Colonic mucosa (tissue), 4 donors: ENCODE measurements at places on chromosomes 12 and 14. TPM values are rescaled to one million over a fixed set of nuclear protein-coding genes. Genes with fewer than 3 reads are reported as not detected.

ZNF140 gene
- total RNA-seq = 9.4 TPM

CLEC2A gene
- total RNA-seq = not detected

GLIPR1 gene
- 1.8 TPM for total RNA-seq

PAX9 gene
- 0.77 TPM for total RNA-seq

CLEC1A gene
- total RNA-seq = 1.7 TPM

IAPP gene
- not detected for total RNA-seq

- DNase-seq = no peak
Measured at GRCh38 chr12:5210923-5211290, 167.2 kb downstream of the KCNA5 start.

DNA sequence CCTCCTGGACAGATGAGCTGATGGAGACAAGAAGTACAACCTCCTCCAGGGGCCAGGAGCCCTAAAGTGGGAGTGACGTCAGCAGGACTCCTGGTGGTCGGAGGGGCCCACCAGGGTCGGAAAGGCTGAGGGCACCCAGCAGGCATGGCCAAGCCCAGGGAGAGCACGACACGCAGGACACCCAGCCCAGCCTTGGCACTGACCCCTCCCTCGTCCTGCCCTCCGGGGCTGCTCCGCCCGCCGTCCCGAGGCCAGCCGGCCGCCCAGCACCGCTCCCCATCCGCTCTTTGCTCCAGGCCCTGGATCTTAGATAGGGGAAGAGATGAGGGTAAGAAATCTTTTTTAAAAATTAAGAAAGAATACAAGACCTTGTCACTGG lies 14.4 kb upstream of the RPLP0 start:
- no peak for DNase-seq

- no peak for DNase-seq
Measured at GRCh38 chr14:24198814-24199524, 3.7 kb upstream of the TM9SF1 start.

GRCh38 chr14:95431199-95432143 lies 85.0 kb downstream of the SYNE3 start:
- peak; percentile 27 for DNase-seq

- DNase-seq = no peak
Measured at GRCh38 chr14:49975276-49975675, 82.4 kb downstream of the ARF6 start.

DNA sequence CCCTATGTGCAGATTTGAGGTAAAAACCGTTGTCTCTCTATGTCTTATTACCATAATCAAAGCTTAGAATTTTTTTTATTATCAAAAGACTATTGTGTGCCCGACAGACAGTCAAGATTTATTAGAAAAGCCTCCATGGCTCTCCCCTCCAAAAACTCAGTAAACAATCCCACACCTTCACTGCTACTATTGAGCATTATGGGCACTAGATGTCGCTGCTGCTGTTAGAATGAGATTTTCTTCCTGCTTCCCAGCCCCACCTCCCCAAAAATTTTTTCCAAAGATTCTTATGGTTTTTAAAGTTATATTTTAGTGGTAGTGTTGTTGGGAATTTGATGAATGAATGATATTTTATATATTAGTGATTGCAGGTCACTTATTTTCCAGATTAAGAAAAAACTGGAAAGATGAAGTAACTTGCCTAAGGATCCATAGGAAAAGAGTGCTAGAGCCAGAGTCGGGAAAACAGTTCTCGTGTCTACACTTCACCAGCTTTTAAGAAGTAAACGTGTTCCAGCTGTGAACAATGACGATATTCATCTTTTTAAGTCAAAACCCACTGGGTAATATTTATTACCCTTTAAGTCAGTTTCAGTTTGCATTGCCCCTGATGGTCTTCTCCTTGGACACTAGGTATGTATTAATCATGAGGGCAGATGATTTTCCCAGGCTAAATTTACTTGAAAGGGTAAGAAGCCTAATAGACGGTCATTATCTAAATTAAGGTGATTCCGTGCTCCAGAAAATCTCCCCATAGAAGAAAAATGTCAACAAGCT lies 12.2 kb upstream of the FOXG1 start:
- peak; percentile 40 for DNase-seq

GRCh38 chr14:72685456-72685855 lies 208.4 kb downstream of the DPF3 start:
- DNase-seq = no peak

DNA sequence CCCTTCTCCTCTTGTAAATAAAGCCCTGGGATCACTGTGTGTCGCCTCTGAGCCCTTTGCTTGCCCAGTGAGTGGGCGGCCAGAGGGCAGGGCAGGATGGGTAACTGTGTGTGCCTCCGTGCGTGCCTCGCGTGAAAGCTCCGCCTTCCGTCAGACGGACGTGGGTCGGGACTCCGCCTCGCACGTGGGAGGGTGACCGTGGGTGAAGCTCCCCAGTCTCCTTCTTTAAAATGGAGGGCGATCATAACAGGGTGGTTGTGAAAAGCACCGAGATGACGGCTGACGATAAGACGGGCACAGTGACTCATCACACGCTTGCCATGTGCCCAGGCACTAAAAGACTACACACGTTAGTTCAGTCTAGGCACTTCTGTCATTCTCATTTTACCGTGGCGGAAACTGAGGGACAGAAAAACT lies 9.2 kb downstream of the PHB2 start:
- DNase-seq = peak; percentile 69

GRCh38 chr14:38090506-38090905 lies 117.2 kb upstream of the SSTR1 start:
- DNase-seq = no peak

DNA sequence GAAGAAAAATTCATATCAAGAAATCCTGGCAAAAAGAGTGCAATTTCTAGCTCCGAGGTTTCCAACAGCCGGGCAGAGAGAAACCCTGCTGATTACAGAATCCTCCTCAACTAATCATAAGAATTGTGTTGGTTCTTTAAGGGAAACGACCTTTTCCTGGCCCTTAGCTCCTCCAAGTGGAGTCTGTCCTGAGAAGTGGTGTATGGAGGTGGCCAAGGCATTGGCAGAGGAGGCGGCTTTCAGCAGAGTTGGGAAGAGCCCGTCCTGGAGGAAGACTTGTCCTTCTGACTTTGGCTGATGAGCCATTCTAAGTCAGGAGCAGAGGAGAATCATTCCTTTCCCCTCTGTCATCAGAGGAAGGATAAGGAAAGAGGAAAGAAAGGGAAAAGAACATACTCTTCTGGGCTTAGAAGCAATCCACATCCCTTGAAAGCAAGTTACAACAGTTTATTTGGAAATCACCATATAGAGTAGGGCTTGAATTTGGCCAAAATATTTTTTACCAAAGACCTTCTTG lies 46.5 kb upstream of the PTCSC3 start:
- no peak for DNase-seq

DNA sequence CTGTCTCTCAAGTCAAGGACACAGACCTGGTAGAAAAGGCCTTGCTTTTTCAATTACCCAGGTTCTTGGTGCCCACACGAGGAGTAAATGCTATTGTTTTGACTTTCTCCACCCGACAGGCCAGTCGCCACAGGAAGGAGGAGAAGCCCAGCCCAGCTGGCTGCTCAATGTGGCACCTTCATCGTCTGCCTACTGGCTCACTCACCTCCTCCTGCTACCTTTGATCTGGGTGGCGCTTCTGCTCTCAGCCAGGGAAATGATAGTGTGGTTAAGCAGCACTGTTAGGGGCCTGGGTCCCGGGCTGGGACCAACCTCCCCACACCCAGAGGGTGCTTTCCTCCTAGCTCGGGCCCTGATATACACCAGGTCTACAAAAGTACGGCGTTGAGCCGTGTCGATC lies 75.0 kb upstream of the FZD10 start:
- no peak for DNase-seq

GRCh38 chr14:63565448-63565847 lies 22.3 kb upstream of the PPP2R5E start:
- no peak for DNase-seq
